GM19239 (cell line): ENCODE measurements at places on chromosomes 6 and 20.

DNA sequence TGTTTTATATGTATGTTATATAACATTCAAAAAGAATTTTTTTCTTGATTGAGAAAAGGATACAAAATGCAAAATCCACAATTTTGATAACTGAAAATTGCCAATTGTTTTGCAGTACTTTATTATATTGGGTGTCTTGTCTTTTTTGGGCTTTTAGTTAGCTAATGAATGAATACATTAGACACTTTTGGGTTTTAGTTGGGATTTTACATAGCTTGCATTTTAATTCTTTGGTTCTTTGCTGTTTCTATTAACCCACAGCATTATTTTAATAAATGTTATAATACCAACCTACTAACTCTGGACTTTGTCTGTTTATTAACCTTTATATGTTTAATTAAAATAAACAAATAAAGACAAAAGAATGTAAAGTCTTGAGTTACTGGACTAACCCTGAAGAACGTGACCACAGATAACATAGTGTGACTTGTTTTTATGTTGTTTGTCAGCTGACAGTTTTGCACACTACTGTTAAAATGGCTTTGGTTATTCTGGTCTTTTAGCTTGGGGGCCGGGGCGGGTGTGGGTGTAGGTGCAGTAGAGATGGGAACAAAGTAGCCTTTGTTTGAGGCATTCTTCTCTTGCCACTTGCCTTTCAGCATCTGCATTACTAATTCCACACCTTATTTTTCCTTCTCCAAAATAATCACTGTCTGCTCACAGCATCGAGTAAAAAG, 159.1 kb downstream of the QKI start:
- DNase-seq: no peak

GRCh38 chr6:23154159-23154558, 584.8 kb downstream of the HDGFL1 start:
- DNase-seq: no peak

GRCh38 chr20:59160389-59161115, 3.1 kb upstream of the ZNF831 start:
- DNase-seq: no peak

DNA sequence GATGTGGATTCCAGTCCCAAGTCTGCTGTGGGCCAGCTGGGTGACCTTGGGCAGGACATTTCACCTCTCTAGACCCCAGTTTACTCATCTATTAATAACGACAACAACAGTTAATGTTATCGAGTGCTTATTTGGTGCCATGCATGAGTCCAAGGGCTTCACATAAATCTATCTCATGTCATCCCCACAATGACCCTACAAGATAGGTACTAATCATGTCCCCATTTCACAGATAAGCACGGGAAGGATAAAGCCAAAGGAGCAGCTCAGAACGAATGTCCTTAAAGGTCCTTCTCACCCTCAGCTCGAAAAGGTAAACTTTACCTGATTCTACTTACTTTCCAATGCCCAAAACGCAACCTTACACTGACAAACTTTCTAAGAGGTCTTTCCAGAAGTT, 35.7 kb downstream of the TRAM2 start:
- DNase-seq: no peak

DNA sequence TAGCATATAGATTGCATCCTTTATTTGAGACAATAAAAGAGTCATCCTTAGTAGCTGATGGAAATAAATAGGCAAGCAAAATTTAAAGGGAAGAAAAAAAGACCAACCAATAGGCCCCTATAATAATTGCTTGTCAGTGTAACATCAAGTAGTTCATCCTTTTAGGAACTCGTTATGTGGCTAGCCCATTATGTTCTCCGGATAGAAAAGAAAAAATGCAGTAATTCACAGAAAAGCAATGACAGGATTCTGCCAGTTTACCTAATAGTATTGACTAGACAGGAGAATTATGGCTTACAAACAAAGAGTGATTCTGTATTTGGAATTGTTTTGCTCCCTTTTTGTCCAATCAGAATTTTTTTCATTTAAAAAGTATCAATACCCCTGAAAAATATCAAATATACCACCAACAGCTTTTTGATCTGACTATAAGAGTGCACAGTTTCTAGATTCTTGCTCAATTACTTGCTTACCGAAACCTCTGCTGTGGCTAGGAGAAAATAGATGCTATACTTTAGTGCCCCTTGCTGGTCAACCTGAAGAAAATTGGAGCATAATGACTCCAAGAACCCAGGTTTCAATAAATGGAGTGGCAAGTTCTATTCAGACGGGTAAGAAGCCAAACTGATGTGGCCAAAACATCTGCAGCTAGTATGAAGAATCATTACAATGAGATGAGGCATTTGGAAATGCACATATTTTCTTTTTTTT, 91.5 kb upstream of the SASH1 start:
- no peak for DNase-seq

GRCh38 chr6:7314414-7314813, 1.4 kb upstream of the SSR1 start:
- no peak for DNase-seq

- DNase-seq: no peak
Measured at GRCh38 chr6:162709431-162709830, 18.1 kb downstream of the PRKN start.
